Cerebellum (tissue), 4 donors: ENCODE measurements at places on chromosomes 3 and 15. TPM values are rescaled to one million over a fixed set of nuclear protein-coding genes. Genes with fewer than 3 reads are reported as not detected.

The MDFIC2 gene
- total RNA-seq = not detected

GRCh38 chr3:101998256-101998926 is 149.1 kb downstream of the NFKBIZ start:
- DNase-seq = no peak

- DNase-seq = no peak
These were observed 32.2 kb upstream of the ACP3 start for GRCh38 chr3:132284781-132285619.

GRCh38 chr15:57477736-57478522 is 101.6 kb downstream of the CGNL1 start:
- no peak for DNase-seq

The SPATA12 gene
- total RNA-seq = not detected

The SLC9C1 gene
- total RNA-seq = 0.45 TPM

DNA sequence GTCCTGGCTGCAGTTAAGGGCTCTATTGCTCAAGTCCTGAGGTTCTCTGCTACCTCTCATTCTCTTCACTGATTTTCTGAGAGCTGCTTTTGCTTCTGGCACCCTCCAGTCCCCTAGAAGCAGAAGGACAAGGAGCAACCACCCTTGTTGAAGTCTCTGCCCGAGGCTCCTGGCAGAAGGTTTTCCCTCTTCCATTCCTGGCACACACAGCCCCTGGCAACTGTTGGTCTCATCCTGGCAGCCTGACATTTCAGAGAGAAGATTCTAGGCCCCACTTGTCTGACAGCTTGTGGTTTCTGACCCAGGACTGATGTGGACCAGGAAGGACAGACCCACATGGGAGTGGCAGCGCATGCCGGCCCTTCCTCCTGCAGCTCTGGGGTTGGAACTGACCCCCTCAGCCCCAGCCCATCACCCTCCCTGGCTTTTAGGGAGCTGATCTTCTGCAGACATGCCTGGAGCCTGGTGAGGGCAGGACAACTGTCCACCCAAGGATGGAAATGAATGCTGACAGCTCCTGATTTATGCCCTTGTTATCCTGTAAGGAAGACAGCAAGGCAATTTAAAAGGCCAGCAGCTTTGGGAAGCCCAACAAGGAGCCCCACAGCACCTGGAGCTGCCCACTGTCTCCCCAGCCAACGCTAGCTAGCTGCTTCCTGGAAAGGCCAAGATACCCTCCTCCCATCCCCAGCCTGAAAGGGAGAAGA is 13.0 kb upstream of the NTRK3 start:
- DNase-seq = peak; percentile 79

The CCR3 gene
- total RNA-seq = not detected

The ADAMTSL3 gene
- total RNA-seq = 1.4 TPM

- no peak for DNase-seq
These were observed 88.1 kb upstream of the TGFBR2 start for GRCh38 chr3:30518181-30518864.

GRCh38 chr3:191373327-191373726 is 43.0 kb upstream of the UTS2B start:
- DNase-seq = no peak

The RAB43 gene
- 3.4 TPM for total RNA-seq

The ELL3 gene
- total RNA-seq = 0.73 TPM

DNA sequence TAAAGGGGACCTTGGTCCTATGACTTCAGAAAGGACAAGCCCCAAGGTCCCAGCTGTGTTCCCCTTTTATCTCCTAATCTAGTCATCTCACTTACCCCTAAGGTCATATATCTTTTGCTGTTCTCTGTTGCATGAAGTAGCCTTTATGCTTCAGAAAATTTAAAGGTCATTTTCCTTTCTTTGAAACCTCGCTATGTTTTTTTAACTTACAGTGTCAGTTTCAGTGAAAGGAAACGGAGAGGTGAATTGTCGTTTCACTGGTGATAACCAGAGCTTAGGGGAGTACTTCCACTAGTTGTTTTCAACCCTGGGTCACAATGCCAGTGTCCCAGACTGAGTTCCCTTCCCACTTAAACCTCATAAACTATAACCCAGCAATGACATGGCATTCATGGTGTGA is 357.4 kb downstream of the GAP43 start:
- no peak for DNase-seq

- DNase-seq = no peak
These were observed 62.8 kb upstream of the UTS2B start for GRCh38 chr3:191393146-191393545.

GRCh38 chr3:36843065-36844051 is 79.0 kb upstream of the DCLK3 start:
- peak; percentile 48 for DNase-seq

The LRRC3B gene
- total RNA-seq = 130 TPM

DNA sequence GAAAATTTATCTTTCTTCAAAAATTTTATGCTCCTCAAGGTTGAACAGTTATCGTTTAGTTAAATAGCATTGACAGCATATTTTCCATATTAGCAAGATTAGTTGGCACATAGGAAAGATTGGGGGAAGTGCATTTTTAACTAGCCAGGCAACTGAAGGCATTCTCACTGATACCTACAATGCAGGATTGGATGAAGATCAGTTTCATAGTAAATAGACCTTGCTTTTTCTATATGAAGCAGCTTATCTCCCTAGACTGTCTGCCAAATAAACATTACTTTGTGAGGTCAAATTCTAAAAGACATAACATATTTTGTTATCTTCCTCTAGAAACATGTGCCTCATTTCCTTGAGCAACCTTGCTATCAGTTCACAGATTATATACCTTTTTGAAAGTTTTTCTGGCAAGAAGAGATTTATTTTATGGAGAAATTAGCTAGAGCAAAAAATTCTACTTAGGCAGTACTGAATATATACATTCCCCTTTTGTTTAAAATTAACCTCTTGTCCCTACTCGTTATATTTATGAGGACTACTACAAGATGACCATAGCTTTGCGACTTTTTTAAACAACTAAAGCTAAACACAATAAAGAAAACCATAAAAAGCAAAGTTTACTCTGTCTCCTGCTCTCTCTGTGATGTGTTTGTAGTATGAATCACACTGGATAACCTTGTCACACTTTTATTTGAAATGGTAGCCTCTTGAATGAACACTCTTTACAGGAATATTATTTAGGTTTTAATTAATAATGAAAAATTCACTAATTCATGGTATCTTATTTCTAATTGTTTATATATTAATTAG is 654.9 kb upstream of the TBL1XR1 start:
- no peak for DNase-seq
